ENCODE measurements at places on chromosomes 13 and 19.

DNA sequence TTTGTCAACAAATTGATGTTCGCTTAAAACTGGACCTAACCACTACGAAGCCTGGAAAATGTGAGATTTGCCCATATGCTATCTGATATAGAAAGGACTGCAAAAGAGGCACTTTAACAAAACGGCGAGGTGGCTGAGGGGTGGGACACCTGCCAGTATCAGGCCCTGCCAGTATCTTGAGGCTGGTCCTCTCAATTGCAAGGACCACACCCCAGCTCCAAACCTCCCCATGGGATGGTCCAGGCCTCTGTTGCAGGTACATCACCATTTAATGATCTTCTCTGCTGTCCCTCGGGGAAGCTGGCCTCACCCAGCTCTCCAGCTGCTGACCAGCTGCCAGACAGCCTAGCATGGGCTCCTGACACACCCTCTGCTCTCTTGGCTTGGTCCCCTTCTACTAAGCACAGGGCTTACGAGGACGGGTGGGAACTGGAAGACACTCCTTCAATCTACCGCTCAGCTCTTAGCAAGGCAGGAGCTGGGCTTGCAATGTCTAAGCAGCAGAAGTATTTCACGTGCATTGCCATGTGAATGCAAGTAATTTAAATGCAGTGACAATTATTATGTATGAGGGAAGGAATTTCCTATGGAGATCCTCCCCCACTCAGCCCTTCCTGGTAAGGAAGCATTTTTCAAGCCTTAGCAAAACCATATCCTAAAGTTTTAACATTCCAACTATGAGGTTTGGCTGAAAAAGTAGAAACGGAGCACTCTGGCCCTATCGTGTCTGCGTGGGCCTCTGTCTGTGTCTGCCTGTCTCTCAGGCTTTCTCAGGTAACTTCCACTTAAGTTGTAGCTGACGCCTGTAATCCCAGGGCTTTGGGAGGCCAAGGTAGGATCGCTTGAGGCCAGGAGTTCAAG, 63.9 kb downstream of the LATS2 start:
- peak; percentile 94 for DNase-seq

- DNase-seq, result no peak
Observed at GRCh38 chr13:31697290-31697689, 42.0 kb upstream of the RXFP2 start.

DNA sequence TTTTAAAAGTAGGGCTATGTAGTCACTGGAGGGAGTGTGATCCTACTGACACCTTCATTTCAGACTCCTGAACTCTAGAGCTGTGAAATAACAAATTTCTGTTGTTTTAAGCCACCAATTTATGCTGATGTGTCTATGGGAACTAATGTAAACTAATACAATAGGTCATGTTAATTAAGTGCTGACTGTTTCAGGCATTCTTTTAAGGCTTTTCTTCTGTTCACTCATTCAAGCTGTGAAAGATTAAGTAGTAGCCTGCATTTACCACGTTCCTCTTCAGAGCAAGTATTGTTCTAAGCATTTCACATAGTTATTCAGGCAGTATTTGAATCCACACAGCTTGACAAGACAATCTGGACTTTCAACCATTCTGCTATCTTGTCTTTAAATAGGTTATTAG, 1135.0 kb downstream of the SLITRK1 start:
- no peak for DNase-seq

DNA sequence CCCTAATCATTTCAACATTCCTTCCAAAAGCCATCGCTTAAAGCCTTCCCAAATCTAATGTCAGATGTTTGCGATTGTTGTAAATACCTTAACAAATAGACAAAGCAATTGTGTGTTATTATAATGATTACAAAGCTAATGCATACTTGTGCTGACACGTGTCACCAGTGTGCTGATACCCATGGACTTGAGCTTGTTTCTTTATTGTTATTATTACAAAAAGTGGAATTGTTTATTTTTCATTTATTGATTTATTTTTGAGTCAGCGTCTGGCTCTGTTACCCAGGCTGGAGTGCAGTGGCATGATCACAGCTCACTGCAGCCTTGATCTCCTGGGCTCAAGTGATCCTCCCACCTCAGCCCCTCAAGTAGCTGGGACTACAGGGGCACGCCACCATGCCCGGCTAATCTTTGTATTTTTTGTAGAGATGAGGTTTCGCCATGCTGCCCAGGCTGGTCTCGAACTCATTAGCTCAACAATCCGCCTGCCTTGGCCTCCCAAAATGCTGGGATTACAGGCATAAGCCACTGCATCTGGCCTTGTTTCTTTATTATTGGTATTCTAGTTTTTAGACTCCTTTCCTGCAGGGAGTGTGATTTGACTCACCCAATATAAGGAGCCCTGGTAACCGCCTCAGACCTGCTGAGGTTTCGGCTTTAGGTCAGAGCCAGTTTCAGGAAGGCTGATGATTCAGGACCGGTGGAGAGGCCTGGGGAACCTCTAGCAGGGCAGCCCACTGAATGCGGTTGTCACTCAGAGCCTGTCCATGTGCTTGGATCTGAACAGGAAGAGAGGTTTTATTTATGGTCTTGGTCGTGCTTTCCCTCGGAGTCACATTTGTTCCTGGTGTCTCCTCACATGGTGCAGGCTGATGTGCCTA, 2.1 kb upstream of the FBXO17 start:
- DNase-seq, result no peak

GRCh38 chr19:31099515-31100205, 249.6 kb downstream of the TSHZ3 start:
- no peak for DNase-seq

DNA sequence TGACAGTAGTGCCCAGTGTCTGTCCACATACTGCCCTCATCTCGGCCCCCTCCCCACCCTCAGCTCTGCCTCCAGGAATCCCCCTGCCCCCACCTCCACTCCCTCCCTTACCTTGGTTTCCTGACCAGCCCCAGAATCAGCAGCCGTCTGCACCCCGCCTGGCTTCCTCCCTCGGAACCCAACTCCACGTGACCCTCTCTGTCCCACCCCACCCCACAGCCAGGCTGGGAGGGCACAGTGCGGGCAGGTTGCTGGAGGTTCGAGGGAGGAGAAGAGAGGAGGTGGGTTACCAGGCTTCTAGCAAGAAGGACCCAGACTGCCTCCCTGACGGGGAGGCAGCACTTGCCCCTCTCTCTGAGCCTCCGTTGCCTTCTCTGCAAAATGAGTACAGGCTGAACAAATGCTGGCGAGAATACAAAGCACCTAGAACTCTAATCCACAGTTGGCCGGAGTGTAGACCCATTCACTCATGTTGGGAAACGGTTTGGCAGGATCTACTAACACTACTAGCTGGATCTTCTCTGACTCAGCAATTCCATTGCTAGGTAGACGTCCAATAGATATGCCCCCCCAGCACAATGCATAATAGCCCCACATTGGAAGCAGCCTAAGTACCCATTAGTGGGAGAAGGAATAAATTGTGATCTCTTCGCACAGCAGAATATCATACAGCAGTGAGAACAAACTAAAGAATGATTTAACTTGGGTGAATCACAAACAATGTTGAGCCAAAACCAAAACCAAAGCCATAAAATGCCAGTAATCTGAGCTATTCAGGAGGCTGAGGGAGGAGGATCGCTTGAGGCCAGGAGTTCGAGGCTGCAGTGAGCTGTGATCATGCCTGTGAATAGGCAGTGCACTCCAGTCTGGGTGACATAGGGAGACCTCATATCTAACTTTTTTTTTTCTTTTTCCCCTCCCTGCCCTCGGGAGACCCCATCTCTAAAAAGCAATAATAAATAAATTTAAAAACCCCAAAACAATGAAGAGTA, at the start of gene RASAL3:
TSS of gene RASAL3 (minus strand) at position 151 of the 992 bp plus-strand sequence. CDS start 186 bp downstream, outside the sequence.
- no peak for DNase-seq

- no peak for DNase-seq
Observed at GRCh38 chr19:33797802-33798671, 1.4 kb downstream of the KCTD15 start.

GRCh38 chr19:925526-926322, at the start of gene ARID3A:
Gene ARID3A (plus strand): TSS chr19:926035. CDS start chr19:929529, 3,494 bp downstream.
- DNase-seq, result no peak

DNA sequence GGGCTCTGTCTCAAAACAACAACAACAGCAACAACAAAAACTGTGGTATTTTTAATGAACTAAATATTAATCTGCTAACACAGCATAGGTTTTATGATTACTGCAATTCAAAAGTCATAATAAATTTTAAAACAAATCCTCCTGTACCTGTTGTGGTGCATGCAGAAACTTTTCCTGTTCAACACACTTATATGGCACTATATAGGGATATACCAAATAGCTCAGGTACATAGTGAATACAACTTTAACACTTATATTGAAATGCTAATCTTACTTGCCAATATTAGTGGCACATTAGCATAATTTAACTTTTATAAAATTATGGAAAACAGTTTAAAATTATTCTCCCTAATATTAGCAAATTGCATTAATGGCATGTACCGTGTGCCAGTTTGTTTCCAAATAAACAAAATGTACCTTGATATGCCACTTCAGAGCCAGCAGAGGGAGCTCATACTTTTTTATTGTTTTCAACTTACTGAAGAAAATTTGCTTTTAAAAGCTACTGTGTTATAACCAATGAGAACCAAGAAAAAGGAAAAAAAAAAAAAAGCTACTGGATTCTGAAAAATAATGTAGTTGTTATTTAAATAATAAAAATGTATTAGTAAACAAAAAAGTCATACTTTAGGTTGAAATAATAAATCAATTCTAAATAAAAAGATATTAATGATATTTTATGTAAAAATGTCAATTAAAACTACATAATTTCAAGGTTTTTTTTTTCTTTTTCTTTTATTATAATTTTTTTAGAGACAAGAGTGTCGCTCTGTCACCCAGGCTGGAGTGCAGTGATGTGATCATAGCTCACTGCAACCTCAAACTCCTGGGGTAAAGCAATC, 18.0 kb upstream of the RBM26 start:
- DNase-seq, result peak; percentile 14

GRCh38 chr13:19680751-19681150, 47.3 kb downstream of the MPHOSPH8 start:
- DNase-seq, result no peak

GRCh38 chr13:51363625-51364024, 24.1 kb downstream of the SERPINE3 start:
- DNase-seq, result no peak

DNA sequence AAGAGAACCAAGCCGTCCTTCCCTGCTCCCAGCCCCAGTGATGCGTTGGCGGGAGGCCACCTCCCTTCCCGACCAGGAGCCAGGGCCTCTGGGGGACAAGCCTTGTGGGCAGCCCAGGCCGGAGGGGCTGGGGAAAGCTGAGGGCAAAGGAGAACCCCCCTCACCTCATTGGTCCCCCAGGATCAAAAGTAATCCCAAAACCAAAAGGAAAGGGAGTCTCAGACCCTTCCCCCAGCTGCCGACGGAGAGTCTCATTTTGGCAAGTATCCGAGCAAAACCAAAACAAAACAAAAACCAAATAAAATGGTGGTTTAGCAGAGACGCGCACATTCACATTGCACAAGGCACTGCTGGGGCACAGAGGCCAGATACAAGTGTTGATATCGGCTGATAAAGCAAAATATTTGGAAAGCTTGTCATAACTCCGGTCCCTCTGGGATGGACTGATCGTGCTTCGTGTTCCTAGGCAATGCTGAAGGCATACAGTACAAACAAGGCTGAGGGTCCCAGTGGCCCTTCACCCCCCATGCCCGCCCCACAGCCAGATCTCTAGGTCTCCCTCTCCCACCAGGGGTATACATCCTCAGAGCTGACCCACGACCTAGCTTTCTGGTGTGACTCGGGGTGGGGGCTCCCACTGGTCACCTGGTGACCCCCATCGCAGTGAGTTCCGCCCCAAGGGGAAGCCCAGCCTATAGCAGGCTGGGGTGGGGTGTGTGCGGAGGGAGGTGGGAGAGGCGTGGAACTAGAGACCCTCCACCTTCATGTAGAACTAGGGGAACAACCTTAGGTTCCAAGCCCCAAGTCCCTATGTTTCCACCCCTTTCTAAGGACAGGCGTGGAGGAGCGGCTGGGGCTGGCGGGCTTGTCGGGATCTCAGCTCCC, 2.1 kb downstream of the CEBPA start:
- no peak for DNase-seq

- peak; percentile 37 for DNase-seq
Observed at GRCh38 chr19:11496391-11497163, 9.1 kb downstream of the ZNF653 start.

DNA sequence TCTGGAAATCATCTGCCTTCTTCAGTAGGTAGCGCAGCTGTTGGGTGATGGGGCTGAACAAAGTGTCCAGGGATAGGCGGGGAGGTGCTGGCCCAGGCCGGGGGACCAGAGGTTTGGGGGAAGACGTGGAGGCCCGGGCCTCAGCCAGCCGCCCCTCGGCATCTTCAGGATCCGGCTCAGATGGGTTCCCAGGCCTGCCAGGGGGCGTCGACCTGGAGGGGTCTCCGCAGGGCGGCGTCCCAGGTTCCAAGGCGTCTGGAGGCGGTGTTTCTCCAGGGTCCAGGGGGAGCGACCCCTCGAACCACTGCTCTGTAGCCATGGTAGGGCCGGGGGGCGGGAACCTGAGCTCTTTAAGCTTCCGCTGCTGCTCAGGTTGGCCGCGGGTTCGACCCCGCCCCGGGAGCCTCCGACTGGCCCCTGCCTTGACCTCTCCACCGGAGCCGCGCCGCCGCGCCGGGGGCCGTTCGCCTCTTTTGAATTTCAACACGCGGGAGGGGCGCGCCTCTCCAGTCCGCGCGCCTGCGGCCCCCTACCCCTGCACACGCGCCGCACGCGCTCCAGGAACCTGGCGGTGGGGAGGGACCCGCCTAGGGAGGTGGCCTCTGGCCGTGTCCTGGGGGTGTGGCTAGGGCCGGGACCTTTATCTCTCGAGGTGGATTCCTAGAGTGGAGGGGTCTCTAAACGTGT, at the start of gene C19orf67:
TSS of gene C19orf67 (minus strand) at position 475 of the 687 bp plus-strand sequence. CDS start at position 319, 156 bp downstream.
- DNase-seq, result no peak

DNA sequence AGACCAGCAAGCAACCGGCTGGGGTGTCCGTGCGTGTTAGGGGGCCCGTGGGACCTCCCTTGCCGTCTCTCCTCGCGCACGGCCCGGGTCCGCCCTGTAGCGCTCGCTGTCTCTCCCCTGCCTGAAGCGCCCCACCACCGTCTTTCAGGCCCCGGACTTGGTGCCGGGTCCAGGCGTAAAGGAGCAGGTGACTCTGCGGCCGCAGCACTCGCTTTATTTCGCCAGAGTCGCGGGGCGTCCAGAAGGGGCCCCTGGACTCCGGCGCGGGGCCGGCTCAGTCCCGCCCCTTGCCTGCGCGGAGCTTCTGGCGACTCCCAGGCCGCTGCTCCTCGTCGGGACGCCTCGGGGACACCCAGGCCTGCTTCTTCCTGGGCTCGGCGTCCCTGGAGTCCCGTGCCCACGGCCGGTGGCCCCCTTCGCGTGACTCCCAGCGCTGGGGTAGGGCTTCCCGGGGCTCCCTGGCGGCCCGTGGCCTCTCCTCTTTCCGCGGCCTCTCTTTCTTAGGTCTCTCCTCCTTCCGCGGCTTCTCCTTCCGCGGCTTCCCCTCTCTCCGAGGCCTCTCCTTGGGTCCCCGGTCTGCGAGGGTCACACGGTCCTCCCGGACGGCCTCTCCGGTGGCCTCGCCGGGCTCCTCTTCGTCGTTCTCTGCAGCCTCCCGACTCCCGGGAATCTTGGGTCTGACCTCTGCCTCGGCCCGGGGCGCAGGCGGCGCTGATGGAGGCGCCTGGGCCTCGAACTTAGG, 3.1 kb downstream of the AMH start:
- DNase-seq, result no peak

- DNase-seq, result no peak
Observed at GRCh38 chr19:41548954-41549688, 26.8 kb upstream of the CEACAM21 start.
